ENCODE measurements at places on chromosomes 3 and 15. TPM values are rescaled to one million over a fixed set of nuclear protein-coding genes. Genes with fewer than 3 reads are reported as not detected.

Gene C3orf20
- not detected for total RNA-seq

Gene PLA2G4E
- 57.7 TPM for total RNA-seq

Gene ADAMTSL3
- total RNA-seq = 11.3 TPM

Gene ACP3
- total RNA-seq = 71.7 TPM

Gene MOBP
- total RNA-seq = not detected

Gene TM4SF18
- 3.3 TPM for total RNA-seq

Gene TMIE
- total RNA-seq = 0.78 TPM

Gene WDR93
- 0.31 TPM for total RNA-seq

DNA sequence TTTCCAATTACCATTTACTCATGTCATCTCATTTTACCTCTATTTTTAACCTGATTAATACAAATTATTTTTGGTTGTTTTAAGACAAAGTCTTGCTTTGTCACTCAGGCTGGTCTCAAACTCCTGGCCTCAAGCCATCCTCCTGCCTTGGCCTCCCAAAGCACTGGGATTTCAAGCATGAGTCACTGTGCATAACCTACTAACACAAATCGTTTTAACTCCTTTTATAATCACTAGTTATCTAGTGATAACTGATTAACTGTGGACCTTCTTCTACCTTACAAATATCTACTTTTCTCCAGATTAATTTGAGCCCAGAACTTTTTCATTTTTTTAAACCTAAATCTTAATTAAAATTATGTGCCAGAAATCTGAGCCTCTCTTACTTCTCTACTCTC is 4.6 kb downstream of the ATP13A3 start:
- H3K4me3 ChIP-seq = no peak overlapping the region
- no peaks in the 10 kb centered on the region for H3K36me3 ChIP-seq
- DNase-seq = no peak
- H3K4me1 ChIP-seq = peaks cover 18% of the 10 kb centered on the region

DNA sequence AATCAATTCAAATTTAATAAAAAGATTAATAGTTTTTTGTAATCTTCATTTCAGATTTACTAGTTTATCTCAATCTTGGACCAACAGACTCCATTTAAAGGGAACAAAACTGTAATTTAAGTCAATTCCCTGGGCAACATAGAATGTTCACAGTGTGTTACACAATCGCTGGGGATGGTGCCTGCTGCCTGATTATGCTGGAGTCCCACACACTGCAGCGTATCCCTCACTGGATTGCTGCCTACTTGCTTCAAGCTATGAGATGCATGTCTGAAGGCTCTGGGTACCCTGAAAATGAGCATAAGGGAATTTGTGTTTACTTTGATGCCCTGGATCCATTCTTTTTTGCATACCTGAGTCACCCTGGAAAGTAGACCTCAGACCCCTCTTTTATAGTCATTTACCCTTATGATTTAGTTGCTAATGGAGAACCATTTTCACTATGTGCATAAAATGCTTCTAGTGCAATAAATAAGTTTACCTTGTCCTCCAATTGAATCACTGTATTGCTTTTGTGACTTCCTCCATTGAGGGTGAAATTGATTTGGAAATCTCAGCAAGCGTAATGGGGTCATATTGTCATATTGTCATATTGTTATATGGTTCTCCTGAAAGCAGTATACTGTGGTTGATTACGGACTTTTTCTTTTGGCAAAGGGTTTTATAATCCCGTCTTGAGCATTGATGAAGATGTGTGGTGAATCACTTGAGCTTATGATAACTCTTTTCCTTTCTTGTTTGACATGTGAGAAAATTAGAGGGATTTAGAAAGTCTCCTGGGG is 35.9 kb downstream of the ITPR1 start:
- H3K4me1 ChIP-seq = peaks cover 3% of the 10 kb centered on the region
- DNase-seq = no peak
- no peaks in the 10 kb centered on the region for H3K27me3 ChIP-seq

DNA sequence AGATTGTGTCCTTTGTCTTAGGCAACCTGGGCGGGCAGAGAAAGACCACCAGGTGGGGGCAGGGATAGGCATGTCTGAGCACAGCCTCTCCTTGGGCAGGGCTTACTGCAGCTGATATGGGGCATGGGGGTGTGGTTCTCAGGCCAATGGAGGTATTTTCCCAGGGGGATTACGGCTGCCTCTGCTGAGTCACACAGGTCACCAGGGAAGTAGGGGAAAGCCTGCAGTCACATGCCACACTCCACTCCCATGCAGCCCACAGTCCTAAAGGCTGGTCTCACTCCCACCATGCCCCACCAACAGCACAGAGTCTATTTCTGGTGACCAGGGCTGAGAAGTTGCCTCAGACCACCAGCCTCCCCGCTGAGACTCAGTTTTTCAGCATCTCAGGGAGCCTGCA is 466.4 kb downstream of the DIPK2A start:
- H3K4me3 ChIP-seq = no peak overlapping the region
- no peaks in the 10 kb centered on the region for H3K27me3 ChIP-seq
- H3K27ac ChIP-seq = no peak overlapping the region
- H3K36me3 ChIP-seq = no peaks in the 10 kb centered on the region
- no peak for DNase-seq

GRCh38 chr15:101167753-101168462 is 83.9 kb downstream of the CHSY1 start:
- no peak overlapping the region for H3K4me3 ChIP-seq
- peak; percentile 82 for DNase-seq
- H3K27me3 ChIP-seq = no peaks in the 10 kb centered on the region
- peak overlapping the region; percentile 88 for H3K27ac ChIP-seq

DNA sequence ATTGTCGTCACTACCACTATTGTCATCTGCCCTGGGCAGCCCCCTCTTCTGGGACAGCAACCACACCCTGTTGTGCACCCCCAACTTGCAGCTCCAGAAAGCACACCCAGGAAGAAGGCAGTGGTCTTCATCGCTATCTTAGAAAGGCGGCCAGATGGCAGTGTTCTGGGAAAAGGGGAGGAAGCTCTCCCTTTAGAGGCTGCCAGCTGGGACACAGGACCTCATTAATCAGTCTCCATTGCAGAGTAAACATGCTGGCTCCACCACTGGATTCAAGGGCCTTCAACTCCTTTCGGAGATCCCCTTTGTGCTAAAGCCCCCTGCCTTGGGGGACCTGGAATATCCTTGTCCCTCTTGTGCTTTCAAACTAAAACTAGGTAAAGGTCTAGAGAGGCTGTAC is 199.3 kb upstream of the LINGO1 start:
- peak; percentile 5 for DNase-seq
- no peak overlapping the region for H3K27ac ChIP-seq
- H3K36me3 ChIP-seq = no peaks in the 10 kb centered on the region
- no peak overlapping the region for H3K4me3 ChIP-seq
- no peaks in the 10 kb centered on the region for H3K4me1 ChIP-seq

GRCh38 chr3:1462371-1462770 is 369.5 kb downstream of the CNTN6 start:
- no peaks in the 10 kb centered on the region for H3K4me1 ChIP-seq
- no peak overlapping the region for H3K4me3 ChIP-seq
- no peak overlapping the region for H3K27ac ChIP-seq
- DNase-seq = no peak

- H3K4me3 ChIP-seq = no peak overlapping the region
- H3K4me1 ChIP-seq = peaks cover 4% of the 10 kb centered on the region
- H3K27ac ChIP-seq = no peak overlapping the region
- no peaks in the 10 kb centered on the region for H3K36me3 ChIP-seq
- H3K27me3 ChIP-seq = no peaks in the 10 kb centered on the region
Observed at GRCh38 chr3:130263708-130264107, 81.8 kb upstream of the COL6A5 start.

DNA sequence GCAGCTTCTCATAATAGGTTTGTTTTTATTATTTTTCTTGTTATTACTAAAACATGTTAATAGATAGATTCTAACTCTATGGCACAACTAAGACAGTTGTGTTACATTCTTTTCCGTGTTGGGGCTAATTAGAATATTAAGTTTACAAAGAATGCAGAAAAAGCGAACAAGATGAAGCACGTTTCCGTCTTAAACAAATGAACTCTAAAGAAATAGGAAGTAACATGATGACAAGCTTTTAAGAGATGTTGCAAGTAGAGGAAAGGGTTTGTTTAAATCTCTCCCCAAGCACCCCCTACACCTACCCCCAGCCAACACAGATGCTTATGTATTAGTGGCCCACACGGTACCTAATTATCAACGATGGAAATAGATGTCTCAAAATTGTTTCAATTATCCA is 207.1 kb downstream of the TP63 start:
- peaks cover 64% of the 10 kb centered on the region for H3K4me1 ChIP-seq
- DNase-seq = no peak
- no peaks in the 10 kb centered on the region for H3K36me3 ChIP-seq
- no peaks in the 10 kb centered on the region for H3K27me3 ChIP-seq
- H3K4me3 ChIP-seq = no peak overlapping the region
- H3K27ac ChIP-seq = peak overlapping the region; percentile 44

DNA sequence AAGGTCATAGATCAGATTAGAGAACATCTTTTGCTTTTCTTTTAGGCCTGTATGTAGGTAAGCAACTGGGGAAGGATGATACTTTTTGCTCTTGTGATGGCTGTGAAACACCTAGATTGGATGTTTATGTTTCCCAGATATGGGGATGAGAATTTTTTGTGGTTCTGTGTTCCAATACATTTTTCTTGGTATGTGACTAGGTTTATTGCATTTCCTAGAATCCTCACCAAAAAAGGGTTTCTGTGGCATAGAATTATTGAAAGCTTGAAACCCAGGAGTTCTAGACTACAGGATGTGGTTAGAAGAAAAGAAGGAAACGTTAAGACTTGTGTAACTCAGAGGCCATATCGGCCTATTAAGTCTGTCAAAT is 25.8 kb downstream of the OXNAD1 start:
- H3K4me1 ChIP-seq = peaks cover 28% of the 10 kb centered on the region
- no peak for DNase-seq
- H3K4me3 ChIP-seq = no peak overlapping the region
- no peaks in the 10 kb centered on the region for H3K27me3 ChIP-seq
- peaks cover 15% of the 10 kb centered on the region for H3K36me3 ChIP-seq

DNA sequence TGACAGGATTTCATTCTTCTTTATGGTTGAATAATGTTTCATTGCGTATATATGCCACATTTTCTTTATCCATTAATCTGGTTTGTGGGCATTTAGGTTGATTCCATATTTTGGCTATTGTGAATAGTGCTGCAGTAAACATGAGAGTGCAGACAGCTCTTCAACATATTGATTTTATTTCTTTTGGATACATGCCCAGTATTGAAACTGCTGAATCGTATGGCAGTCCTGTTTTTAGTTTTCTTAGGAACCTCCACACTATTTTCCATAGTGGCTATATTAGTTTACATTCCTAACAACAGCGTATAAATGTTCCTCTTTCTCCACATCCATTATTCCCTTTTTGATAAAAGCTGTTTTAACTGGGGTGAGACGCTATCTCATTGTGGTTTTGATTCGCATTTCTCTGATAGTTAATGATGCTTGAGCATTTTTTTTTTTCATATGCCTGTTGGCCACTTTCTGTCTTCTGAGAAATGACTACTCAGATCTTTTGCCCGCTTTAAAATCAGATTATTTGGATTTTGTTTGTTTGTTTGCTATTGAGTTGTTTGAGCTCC is 21.7 kb downstream of the AQP9 start:
- H3K27ac ChIP-seq = no peak overlapping the region
- H3K36me3 ChIP-seq = no peaks in the 10 kb centered on the region
- no peak for DNase-seq
- H3K27me3 ChIP-seq = peaks cover 7% of the 10 kb centered on the region
- H3K4me1 ChIP-seq = no peaks in the 10 kb centered on the region

- peaks cover 69% of the 10 kb centered on the region for H3K4me1 ChIP-seq
- DNase-seq = peak; percentile 80
- H3K36me3 ChIP-seq = no peaks in the 10 kb centered on the region
- H3K27ac ChIP-seq = peak overlapping the region; percentile 60
Observed at GRCh38 chr3:46695177-46695961, 1.9 kb upstream of the ALS2CL start.

- H3K4me1 ChIP-seq = peaks cover 21% of the 10 kb centered on the region
- no peak for DNase-seq
- no peaks in the 10 kb centered on the region for H3K27me3 ChIP-seq
Observed at GRCh38 chr3:127036209-127037020, 53.5 kb downstream of the PLXNA1 start.

- no peak overlapping the region for H3K27ac ChIP-seq
- no peaks in the 10 kb centered on the region for H3K27me3 ChIP-seq
- H3K4me1 ChIP-seq = no peaks in the 10 kb centered on the region
- no peak overlapping the region for H3K4me3 ChIP-seq
- no peak for DNase-seq
- no peaks in the 10 kb centered on the region for H3K36me3 ChIP-seq
Observed at GRCh38 chr3:140842984-140843649, 98.5 kb upstream of the SLC25A36 start.

GRCh38 chr3:35894735-35895134 is 255.4 kb downstream of the ARPP21 start:
- no peak for DNase-seq
- H3K4me3 ChIP-seq = no peak overlapping the region
- no peaks in the 10 kb centered on the region for H3K27me3 ChIP-seq
- H3K36me3 ChIP-seq = no peaks in the 10 kb centered on the region
- H3K4me1 ChIP-seq = no peaks in the 10 kb centered on the region

DNA sequence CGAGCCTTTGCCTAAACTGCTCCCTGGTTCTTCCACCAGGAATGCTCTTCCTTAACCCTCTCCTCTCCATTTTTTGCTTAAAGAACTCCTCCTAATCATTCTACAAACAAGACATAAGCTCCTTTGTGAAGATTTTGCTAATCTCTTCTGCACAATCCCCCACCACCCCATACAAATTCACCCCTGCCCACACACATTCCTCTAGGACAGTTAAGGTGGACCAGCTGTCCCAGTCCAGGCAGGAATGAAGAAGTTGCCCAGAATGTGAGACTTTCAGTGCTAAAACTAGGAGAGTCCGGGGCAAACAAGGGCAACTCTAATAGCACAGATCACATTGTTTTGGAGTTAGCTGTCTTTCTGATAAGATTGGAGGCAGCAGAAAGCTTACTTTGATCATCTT is 13.9 kb upstream of the FAM174B start:
- H3K4me1 ChIP-seq = peaks cover 33% of the 10 kb centered on the region
- no peak overlapping the region for H3K27ac ChIP-seq
- DNase-seq = no peak
- no peak overlapping the region for H3K4me3 ChIP-seq
- no peaks in the 10 kb centered on the region for H3K27me3 ChIP-seq

DNA sequence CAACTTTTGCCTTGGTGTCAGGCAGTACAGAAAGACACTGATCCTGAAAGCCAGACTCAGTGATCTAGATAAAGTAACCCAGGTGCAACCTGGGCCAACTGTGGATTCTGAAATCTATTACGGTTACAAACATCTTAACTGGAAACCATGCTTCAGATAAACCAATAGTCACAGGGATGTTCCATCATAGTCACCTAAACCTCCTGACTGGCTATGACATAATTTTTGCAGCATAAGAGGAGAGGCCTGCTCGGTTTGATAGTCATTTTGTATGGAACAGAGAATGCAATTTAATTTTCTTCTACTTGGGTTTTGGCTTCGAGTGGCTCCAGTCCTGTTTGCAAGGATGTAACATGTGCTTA is 3.7 kb downstream of the SLCO3A1 start:
- no peak overlapping the region for H3K4me3 ChIP-seq
- no peak overlapping the region for H3K27ac ChIP-seq
- no peak for DNase-seq
- peaks cover 37% of the 10 kb centered on the region for H3K4me1 ChIP-seq
- no peaks in the 10 kb centered on the region for H3K27me3 ChIP-seq
- no peaks in the 10 kb centered on the region for H3K36me3 ChIP-seq

All from suprapubic skin (tissue), 4 donors.